KBM-7 (cell line): ENCODE measurements at places on chromosomes 7 and 10.

GRCh38 chr7:131493081-131493480 is 63.3 kb downstream of the PODXL start:
- no peak for DNase-seq

DNA sequence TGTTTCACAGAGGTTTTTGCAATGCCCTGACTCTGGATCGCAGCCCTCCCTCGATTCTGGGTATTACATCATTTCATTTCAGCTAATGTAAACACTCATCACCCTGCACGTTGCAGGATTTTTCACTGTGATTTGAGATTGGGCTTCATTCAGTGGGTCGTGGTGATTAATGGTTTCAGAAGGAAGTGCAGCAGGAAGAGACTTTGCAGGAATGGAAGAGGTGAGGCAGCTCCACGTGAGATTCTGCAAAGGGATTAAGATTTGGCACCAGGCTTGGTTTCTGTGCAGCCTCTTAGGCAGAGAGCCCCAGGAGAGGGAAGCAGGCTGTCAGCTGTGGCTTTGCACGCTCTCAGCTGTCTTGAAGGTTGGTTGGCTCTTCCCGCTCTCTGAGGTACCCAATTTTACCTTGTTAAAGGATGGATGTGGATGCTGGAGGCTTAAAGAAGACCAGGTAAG is 95.2 kb downstream of the PLCE1 start:
- no peak for DNase-seq

DNA sequence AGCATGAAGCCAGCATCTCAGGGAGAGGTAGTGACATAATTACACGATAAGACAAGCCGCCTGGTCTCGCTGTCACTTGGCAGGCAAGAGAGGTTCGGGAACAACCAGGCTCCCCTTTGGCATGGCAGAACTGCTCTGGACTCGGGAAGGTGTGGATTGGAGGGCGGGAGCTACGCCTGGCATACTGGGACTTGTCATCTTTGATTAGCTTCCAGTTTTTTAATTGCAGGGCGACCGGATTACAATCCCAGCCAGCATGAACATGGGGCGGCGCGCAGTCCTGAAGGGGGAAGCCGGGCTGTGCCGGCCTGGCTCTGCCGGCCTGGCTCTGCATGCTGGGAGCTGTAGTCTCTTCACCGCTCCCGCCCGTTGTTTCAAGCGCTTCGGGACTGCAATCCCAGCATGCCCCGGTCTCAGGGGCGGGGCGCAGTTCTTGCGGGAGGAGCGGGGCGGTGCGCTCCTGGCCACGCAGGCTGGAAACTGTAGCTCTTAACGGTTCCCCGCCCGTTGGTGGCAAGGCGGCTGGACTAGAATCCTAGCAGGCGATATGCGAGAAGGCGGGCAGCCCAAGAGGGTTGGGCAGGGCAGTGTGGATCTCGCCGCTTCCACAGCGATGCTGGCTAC is 45.5 kb upstream of the ZNF716 start:
- DNase-seq = no peak

DNA sequence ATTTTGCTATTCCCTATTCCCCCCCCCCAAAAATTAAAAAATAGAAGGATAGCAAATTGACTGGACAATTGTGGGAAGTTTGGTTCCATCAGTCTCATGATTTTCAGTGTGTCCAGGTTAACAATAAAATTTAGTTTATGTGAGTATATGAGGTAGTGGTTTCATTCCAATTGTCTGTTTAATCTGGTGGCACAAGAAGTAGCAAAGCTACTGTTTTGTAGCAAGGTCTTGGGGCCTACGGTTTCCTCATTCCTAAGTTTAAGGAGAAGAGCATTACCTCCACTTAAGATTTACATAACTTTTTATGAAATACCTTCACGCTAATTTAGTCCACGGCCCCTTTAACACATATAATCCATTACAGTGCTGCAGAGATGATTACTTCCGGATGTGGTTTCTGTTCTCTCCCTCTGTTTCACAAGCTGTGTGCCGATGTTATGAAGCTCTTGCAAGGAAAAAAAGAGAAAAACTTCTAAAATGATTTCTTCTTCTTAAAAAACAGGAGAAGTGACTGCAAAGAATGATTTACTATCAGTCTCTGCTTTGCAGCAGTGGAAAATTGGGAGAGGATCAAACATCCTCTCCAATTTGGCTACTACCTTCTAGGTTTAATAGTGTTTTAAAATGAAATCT is 32.7 kb upstream of the NPVF start:
- peak; percentile 80 for DNase-seq

- DNase-seq = no peak
These were observed 109.4 kb downstream of the FAM107B start for GRCh38 chr10:14665304-14665703.

DNA sequence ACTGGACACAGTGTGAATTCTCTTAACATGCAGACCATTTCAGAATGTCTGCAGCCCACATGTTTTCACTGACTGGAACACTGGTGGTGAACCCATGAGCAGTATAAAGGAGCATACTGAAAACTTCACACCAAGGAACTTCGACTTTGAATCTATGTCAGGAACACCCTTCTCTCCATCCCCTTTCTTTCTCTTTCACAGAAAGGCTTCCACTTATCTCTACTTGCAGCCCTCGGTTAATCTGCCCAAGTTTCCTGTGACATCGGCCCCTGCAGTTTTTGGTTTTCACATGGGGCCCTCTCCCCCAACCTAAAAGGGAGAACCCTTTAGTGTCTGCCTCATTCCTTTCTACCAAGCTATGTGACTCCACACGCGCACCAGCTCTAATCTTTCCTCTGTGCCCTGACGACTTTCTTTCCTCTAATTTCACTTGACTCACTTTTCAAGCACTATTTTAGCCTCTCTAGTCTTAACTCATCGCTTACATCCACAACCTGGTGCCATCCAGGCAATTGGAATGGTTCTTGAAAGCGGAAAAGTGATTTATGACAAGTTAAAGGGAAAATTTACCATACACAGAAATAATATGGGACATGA is 70.1 kb downstream of the RELN start:
- no peak for DNase-seq

DNA sequence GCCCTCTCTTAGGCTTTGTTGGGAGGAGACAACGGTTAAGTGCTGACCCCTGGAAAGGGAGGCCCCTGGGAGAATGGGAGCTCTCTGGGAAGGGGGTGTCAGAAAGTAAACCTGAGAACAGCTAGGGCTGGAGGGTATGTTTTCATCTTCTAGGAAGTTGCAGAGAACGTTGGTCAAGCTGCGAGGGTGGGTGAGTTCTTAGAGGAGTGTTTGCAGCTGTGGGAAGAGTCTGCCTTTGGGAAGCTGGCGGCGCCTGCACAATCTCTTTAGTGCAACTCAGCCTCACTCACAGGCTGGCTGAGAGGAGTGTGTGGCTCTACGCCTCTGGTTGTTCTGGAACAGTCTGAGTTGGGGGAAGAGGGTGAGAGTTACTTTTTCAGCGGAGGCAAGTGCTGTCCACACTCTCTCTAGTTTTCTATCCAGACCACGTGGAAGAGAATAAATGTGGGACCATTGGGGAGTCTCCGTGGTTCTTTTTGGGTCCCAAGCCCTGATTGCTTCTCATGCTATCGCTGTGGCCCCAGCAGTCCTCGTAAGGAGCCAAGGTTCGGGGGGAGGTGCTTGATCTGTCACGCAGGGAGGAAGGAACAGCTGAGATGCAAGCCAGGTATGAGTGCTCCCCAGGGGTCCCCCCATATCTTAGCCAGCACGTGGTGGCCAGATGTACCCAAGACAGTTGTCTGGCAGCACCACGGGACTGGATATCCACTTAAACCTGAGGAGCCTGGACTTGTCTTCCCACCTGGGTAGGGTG is 237.2 kb downstream of the BUB3 start:
- DNase-seq = no peak

DNA sequence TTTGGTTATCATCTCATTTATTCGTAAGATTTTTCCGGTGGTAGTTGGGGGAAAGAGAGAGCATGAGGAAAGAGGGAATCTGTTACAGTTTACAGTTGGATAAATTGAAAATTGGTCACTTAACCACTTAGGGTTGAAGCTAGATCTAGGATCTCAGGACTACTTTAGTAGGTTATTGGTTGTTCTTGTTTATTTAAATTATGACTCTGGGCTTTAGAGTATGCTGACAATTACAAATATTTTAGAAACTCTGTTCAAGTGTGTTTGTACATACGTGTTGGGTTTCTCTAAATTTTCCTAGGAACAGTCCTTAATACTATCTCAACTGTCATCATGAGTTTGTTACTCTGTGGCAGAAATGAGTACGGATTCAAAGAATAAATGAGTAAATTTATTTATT is 48.6 kb upstream of the STRIP2 start:
- DNase-seq = no peak

- no peak for DNase-seq
These were observed 49.8 kb downstream of the PODXL start for GRCh38 chr7:131506597-131506996.
